ENCODE measurements at places on chromosomes 2 and 18.

GRCh38 chr2:100247256-100248043 lies 74.9 kb downstream of the LONRF2 start:
- no peak for DNase-seq

DNA sequence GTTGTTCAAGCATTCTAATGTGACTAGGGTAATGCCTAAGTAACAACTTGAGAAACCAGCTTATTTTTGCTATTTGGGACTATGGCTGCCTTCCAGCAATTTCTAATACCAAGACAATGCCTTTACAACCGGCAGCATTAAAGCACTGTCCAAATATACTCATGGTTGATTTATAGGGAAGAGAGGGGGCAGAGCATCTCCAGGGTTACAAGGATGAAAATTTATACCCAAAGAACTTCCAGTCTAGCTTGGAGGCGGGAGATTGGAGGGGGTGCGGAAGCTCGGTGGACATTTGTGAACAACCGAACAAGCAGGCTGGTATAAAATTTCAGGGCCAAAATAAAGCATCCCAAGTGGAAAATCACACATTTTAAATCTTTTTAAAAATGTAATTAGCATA lies 294.9 kb upstream of the STON1 start:
- DNase-seq = no peak

DNA sequence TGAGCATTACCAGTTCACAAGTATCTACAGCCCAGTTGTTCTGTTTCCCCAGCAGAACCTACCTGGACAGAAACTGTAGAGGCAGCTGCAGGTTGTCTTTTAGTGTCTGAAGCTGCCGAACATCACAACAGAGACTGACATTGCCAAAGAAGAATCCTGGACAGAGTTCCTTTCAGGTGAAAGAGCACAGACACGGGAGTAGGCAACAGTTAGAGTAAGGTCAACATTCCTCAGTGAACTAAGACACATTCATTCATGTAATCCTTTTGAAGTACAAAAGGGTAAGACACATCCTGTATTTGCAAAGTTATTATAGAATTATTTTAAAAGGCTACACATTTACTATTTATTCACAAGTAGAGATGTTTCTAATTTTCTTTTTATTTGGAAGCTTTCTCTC lies 14.3 kb downstream of the NPC1 start:
- DNase-seq = no peak

DNA sequence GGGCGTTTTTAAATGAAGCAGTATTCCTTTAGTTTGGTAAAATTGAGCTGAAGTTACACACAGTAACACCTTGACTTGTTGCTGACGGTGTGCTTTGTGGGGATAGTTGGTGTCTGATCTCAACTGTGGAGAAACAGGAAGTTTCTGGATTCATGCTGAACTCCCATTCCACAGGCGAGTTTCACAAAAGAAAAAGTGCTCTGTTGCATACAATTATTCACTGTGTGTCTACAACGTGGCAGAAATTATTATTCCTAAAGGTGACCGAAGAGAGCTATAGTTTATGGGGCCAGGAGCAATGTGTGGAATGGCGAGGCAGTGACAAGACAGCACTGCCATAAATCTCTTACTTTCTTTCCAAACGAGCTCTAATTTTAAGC lies 463 bp upstream of the CABYR start:
- DNase-seq = no peak

GRCh38 chr2:134295441-134295840 lies 41.6 kb downstream of the MGAT5 start:
- DNase-seq = no peak
